ENCODE measurements at places on chromosomes 2 and 18.

- DNase-seq: no peak
These were observed 60.4 kb downstream of the WDSUB1 start for GRCh38 chr2:159226059-159226461.

DNA sequence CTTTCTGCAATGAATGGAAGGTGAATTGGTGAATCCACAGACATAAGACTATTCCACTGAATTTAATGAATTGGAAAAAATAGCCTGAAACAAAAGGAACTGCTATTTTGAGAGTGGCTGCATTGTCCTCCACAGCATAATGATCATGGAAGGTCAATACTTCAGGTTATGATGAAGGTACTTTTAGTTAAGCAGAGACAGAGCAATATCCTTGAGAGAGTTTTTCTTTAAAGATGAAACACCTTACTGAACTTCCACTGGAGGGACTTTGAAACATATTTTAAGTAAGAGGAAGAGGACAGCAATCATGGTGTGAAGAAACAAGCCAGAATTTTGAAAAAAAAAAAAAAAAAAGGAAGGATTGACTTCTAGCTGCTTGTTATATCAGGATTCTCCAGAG is 68.8 kb upstream of the DPP10 start:
- DNase-seq: no peak

GRCh38 chr2:160252278-160252887 is 52.3 kb upstream of the ITGB6 start:
- no peak for DNase-seq

DNA sequence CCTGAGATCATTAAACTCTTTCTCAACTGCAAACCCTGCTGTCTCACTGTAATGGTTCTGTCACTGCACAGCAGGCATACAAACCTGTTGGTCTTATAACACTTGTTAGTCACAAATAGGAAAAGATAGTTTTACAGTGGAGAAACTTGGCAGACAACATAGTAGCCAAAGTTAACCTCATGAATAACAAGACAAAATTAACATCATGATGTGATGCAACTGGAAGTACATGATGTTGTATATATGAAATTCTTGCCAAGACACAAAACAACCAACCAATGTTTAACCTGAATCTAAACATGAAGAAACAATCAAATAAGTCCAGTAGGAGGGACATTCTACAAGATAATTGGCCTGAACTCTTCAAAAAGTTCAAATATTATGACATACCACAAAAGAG is 189.3 kb downstream of the RNF152 start:
- DNase-seq: no peak

DNA sequence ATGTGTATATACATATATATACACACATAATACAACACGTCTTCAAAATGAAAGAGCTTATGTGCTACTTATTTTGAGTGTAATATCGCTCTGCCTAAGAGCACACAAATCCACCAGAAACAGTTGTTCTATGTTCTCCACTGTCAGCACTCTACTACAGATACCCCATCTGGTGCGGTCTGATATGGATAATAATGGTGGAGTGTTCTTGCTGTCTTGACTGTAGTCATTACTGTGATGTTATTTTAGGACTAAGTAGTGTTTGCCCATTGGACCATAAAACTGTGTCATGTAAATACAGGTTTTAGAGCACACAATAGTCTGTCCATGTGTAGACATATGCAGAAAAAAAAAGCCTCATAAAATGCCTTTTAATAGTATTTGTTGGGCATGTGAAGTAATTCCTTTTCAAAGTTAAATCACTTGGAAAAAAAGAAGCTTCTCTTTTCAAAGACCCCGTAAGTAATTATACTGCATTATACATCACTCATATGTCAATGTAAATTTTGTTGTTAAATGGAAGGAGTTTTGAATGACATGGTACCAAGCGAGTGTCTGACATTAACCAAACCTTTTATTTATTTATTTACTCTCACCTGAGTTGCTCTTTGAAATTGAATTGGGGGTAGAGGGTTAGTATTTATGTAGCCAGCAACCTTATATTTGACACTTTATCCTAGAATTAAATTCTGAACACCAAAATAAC is 1249.2 kb upstream of the ZEB2 start:
- no peak for DNase-seq

DNA sequence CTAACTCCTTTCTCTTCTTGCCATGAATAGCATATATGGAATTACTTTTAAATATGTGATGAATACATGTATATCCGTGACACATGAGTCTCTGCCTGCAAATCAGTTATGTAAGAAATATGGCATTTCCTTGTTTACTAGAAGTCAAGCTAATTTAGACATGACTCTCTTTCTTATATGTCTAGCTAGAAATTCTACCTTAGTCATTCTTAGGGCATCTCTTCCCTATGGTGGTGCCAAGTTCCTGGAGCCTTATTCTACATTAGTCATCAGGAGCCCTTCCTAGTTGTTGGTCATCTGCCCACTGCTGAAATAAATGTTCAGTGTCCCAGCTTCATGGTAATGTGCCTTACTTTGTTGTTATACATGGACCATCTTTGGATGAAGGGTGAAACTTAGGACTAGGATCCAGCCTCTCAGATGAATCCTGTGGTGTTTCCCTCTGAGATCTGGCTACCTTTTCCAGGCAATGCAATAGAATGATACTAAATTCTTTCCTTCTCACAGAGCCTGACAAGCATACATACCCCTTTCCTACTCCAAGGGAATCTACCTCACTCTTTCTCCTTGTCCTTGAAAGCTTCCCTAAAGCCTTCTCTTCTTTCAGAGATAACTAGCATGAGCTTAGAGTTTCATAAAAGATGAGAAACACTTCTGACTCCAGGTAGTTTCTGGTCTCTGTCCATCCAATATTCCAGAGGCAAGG is 415.3 kb upstream of the VWC2L start:
- DNase-seq: no peak

DNA sequence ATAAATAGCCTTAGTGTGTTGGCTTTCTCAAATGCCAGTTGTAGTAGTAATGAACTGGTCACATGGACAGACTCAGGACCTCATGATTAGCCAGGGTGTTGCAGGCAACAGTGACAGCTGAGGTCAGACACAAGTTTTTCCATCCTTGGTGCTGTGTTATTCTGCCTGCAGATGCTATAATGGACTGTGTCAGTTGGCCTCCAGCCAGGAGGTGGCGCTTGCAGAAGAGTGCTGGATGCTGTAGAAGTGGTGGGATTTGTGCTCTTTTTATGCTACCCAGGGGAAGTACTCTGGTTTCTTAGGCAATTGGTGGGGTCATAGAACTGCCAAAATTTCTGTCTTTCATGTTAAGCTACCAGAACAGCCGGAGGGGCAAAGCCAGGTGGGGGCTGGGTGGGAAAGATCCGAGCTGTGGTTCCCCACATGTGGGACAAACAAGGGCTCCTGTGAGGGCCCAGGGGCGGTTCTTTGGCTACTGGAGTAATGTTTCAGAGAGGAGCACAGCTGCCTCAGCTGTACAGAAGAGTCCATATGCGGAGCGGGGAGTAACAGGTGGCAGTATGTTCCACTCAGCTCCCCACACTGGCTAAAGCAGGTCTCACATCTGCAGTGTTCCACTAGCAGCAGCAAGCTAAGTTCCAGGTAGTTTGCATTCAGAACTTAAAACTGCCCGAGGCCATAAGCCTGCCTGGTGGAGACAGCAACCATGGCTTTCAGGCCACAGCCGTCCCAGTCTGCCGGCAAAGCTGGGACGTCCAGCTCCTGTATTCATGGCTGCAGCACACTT is 104.4 kb downstream of the GULP1 start:
- DNase-seq: no peak

- no peak for DNase-seq
These were observed 263.3 kb upstream of the PKDCC start for GRCh38 chr2:41784496-41784895.

- no peak for DNase-seq
These were observed 52.8 kb downstream of the RPL37A start for GRCh38 chr2:216551234-216552068.

DNA sequence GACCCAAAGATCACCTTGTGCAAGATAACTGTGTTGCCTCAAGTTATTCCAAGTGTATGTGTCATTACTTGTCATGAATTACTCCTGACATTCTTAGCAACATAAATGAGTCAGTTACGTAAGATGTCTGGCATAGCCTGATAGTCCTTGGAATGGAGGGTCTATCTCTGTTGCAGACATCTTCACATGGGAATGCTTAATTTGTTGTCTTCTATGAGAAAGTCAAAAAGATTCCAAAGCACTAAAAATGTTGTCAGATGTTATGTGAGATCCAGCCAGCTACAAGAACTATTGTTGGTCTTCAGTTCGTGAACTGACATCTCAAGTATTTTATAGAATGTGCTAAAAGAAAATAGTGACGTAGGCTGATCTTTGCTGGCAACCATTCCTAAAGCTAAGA is 178.2 kb upstream of the RASGRP3 start:
- no peak for DNase-seq

GRCh38 chr18:52200406-52200805 is 139.6 kb upstream of the DCC start:
- no peak for DNase-seq

- no peak for DNase-seq
These were observed 649.3 kb upstream of the SOX11 start for GRCh38 chr2:5042666-5043440.

DNA sequence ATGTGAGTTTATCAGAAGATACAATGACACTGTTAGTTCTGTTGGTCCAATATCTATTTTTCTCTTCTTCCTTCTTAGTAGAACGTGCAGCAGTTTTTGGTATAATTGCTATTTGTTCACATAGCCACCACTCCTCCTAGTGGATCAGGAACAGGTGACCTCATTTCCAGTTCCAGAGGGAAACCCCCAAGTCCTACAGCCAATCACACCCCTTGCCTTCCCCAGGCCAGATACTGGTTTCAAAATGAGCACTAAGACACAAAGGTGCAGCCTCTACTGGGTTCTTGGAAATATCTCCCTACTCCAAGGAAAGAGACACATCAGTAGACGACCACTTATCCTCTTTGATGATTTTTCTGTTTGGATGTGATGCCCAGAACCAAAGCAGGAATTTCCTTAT is 103.2 kb downstream of the TCF4 start:
- DNase-seq: no peak

DNA sequence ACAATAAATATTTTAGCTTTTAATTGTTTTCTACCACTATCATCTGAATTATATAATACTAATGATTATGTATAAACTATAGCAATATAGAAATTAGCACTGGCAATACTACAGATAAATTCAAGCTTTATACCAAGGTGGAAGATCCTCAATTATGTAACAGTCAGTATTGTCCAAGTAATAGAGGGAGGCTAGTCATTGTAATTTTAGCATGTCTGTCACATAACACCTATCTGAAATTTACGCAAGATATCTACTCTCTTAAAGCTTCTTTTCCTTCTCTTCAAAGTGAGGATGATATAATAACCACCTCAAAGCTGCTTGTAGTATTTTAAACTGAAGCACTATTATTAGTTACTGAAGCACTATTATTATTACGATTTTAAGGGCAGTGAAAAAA is 12.2 kb downstream of the KCNJ3 start:
- DNase-seq: no peak

GRCh38 chr2:99970292-99970868 is 172.0 kb downstream of the AFF3 start:
- DNase-seq: no peak

DNA sequence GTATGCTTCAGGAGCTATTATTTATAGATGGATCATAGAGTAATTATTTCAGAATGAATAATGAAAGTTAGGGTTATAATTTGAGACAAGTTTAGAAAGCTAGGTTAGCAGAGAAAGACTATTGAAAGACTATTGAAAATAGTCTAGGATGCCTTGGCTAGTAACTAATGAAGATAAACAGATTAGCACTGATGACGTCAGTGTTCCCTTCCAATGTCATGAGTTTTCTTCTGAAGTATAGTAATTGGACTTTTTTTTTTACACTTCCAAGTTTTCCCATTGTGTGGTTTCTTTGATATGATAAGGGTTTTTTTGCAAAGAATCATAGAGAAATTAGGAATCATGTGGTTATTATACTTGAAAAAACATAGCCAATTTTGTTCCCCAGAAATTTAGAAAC is 1041.5 kb upstream of the CRIM1 start:
- DNase-seq: no peak

DNA sequence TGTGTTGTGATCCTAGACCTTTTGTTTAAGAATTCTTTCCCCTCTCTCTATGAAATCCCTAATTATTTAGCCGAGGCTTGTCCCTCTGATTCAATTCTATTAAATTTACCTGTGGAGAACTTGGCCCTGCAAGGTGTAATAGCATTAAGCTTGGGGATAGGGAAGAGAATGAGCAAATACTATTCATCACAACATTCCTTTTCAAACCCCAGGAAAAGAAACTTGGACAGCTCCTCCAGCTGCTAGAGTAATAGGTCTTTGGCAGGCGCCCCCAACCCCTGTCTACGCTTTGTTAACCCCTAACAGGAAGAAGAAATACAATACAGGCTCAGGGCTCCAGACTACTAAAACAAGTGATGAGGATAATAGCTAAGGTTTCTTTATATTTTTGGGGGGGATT is 957.0 kb downstream of the CPS1 start:
- DNase-seq: no peak

DNA sequence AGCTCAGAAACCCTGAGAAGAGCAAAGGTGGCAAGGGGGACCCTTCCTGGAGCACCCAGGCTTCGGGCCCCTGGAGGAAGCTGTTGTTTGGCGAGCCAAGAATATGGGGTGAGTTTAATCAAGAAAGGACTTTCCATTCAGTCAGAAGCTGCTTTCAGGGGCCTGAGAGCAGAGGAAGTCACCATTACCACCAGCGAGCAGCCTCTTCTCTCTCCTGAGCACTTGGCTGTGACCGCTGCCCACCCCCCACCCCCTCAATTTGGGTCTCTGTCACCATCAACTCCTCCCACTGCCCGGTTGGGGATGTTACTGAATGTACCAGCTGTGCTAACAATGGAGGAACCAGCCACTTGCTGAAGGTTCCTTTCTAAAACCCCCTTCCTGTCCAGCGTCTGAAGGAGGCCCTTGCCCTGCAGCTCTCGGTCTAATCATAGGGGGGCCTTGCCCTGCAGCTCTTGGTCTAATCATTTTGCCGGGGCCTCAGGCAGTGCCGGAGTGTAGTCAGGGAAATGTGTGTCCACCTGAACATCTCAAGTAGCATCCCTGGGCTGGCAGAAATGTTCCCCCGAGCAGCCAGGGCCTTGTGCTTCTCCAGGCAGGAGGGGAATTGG is 943 bp downstream of the INPP5D start:
- DNase-seq: no peak

- DNase-seq: no peak
These were observed 18.1 kb downstream of the ABHD3 start for GRCh38 chr18:21686282-21687105.

DNA sequence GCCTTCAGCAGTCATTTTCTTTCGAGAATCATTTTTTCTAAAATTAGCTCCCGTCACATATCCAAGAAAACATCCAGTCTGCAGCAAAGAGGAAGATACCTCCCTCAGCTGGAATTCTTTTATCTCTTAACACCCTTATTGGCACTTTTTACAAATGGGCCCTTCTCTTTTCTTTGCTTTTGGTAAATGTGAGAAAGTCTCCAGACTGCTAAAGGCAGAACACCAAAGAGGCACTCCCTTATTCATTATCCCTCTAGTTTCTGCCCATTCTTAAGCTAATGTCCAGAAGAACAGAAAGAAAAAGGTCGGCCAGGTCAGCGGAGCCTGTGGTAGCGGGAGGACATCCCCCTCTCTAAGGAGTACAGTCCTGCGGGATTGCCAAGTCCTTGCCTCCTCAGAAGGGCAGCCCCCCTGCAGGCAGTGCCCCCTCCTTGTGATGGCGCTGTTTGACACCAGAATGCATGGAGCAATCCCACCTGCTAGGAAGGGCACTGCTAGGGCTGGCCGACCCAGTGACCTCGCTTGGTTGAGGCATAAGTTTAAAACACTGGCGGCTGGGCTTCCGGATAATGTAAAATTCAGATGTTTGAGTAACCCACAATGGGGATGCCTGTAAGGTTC is 34.0 kb downstream of the ST6GAL2 start:
- DNase-seq: no peak

- DNase-seq: no peak
These were observed 177.6 kb downstream of the DNAH7 start for GRCh38 chr2:195891081-195891480.
